ENCODE measurements at places on chromosomes 4 and X.
A peak's percentile ranks its signal among the peaks of the same experiment; 100 is the strongest.

DNA sequence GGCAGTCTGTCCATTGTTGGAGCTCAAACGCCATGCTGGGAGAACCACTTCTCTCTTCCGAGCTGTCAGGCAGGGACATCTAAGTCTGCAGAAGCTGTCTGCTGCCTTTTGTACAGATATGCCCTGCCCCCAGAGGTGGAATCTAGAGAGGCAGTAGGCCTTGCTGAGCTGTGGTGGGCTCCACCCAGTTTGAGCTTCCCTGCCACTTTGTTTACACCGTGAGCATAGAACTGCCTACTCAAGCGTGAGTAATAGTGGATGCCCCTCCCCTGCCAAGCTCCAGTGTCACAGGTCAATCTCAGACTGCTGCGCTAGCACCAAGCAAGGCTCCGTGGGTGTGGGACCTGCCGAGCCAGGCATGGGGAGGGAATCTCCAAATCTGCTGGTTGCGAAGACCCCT lies 145.7 kb downstream of the VSIG4 start:
- DNase-seq: peak; percentile 35

DNA sequence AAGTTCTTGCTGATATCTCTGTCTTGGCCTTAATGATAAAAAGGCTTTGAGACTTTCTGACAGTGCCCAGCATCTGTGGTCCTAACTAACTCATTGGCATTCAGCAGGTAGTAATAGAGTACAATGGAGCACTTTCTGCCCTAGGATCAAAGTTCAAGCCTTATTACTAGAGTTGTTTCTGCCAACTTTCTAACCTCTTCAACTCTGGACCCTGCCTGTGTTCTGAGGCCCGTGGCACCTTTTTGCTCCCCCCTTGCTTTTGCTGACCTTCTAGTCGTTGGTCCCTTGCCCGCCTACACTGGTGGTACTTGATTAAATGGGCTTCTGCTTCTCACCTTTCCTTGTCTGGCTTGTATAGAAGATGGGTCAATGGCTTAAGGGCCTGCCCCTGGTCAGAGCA lies 126.3 kb downstream of the PPARGC1A start:
- DNase-seq: no peak

- DNase-seq: peak; percentile 93
These were observed 97.0 kb upstream of the LNX1 start for GRCh38 chr4:53688186-53688790.

- peak; percentile 41 for DNase-seq
These were observed 99.3 kb downstream of the IRF2 start for GRCh38 chr4:184375027-184375426.

- DNase-seq: no peak
These were observed 155.4 kb downstream of the AFAP1 start for GRCh38 chr4:7784131-7784870.

- no peak for DNase-seq
These were observed 266.7 kb downstream of the INPP4B start for GRCh38 chr4:142579443-142579842.

- DNase-seq: peak; percentile 78
These were observed 22.9 kb downstream of the SHROOM3 start for GRCh38 chr4:76457885-76458284.

GRCh38 chrX:13033193-13033592 lies 11.2 kb downstream of the FAM9C start:
- DNase-seq: no peak

DNA sequence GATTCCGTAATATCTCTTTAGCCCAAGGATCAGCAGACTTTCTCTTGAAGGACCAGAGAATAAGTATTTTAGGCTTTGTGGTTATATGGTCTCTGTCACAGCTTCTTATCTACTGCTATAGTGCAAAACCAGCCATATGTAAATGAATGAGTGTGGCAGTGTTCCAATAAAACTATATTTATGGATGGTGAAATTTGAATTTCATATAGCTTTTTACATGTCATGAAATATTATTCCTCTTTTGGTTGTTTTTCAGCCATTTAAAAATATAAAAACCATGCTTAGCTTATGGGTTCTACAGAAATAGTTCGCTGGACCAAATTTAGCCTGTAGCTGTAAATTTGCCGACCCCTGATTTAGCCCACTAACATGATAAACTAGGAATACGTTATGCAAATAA lies 18.0 kb upstream of the MSMO1 start:
- no peak for DNase-seq

DNA sequence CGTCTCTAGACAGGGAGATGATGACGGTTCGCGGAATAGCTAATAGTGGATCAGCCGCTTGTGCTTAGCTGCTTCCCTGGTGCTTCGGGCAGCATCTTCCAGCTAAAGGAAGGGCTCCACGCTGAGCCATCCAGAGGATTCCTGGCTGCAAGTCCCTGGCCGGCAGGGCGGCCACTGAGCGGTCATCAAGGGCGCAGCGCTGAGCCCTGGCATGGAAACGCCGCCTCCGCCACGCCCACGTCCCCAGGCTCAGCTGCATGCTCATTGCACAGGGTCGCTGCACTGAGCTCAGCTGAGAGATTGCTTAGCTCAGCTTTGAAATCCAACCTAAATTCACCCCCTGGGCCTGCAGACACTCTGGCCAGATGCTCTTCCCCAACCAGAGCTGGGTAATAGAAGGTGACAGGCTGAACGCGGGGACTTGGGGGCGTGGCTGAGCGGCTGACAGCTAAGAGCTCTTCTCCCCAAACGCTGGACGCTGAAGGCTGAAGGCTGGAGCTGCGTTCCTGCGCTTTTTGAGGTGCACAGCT lies 118.2 kb upstream of the KIT start:
- DNase-seq: peak; percentile 25

DNA sequence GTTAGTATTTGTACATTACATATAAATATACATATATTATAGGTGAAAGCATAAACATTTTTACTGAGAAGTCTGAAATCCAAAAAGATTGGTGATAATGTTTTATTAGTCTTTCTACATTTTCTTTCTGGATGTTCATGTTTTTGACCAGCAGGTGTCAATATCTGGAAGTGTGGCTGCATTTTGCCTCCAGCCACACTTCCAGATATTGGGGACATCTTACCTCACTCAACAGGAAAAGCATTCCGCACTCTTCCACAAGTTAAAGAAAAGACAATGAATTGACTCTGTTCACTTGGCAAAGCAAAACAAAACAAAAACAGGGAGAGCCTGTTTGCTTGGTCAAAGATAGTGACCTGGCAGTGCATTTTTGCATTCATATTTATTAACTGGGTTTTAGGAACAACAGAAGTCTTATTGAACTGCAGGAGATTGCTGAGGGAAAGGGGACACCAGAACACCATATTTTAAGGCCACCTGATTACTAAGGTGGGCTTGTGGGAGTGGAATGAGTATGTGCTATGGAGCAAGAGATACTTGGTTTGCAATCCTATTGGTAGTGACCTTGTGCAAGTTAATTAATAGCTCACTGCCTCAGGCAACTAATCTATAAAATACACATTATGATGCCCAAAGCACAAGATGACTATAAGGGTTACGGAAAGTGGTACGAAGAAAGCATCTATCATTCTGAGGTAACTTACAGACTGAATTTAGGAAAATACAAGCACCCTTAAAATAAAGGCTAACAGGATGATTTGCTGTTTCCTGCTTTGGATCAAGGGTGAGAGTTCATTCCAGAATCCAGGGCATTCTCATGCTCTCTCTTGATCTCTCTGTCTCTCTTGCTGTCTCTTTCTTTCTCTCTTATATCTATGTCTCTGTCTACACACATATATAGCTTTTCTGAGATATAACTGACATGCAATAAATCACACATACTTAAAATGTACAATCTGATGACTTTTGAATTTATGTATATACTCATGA lies 389.9 kb upstream of the EMCN start:
- peak; percentile 31 for DNase-seq

- no peak for DNase-seq
These were observed 109.7 kb upstream of the ARX start for GRCh38 chrX:25125483-25125882.

DNA sequence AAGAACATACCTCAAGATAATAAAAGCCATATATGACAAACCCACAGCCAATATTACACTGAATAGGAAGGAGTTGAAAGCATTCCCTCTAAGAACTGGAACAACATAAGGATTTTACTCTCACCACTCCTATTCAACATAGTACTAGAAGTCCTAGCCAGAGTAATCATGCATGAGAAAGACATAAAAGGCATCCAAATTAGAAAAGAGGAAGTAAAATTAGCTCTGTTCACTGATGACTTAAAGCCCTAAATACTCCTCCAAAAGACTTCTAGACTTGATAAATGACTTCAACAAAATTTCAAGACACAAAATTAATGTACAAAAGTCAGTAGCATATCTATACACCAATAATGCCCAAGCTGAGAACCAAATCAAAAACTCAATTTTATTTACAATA lies 235.7 kb downstream of the NKX6-1 start:
- no peak for DNase-seq

DNA sequence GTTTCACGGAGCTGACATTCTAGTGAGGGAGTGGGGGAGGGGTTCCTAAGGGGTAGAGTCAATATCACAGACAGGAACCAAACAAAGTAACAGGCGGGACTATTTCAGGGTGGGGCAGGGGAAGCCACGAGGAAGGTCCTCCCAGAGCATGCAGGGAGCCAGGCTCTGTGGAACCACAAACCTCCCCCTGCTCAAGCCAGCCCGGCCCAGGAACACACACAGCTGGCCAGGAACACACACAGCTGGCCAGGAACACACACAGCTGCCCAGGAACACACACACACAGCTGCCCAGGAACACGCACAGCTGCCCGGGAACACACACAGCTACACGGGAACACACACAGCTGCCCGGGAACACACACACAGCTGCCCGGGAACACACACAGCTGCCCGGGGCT lies 24.8 kb downstream of the EVC2 start:
- no peak for DNase-seq

- no peak for DNase-seq
These were observed 549.3 kb downstream of the ARAP2 start for GRCh38 chr4:35695003-35695402.

- no peak for DNase-seq
These were observed 58.9 kb upstream of the BCOR start for GRCh38 chrX:40156470-40157227.

DNA sequence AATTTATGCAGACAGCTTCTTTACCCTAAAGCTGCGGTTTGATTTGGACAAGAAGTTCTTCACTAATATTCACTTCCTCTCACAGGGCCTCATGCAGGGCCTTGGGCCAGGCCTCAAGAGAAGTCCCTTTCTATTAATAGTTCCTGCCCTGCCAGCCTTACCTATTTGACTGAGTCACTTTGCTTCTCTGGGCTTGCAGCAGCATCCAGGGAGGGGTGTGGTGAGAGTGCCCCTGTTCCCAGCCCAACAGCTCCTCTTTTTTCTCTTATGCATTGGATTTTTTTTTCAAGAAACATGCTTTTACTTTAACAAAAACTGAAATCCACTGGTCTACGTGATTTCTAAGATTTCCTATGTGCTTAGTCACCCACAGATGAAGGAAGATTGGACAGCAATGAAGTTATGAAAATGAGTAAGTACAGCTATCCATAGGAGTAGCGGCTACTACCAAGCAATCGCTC lies 26.7 kb downstream of the FAM156B start:
- DNase-seq: peak; percentile 54

DNA sequence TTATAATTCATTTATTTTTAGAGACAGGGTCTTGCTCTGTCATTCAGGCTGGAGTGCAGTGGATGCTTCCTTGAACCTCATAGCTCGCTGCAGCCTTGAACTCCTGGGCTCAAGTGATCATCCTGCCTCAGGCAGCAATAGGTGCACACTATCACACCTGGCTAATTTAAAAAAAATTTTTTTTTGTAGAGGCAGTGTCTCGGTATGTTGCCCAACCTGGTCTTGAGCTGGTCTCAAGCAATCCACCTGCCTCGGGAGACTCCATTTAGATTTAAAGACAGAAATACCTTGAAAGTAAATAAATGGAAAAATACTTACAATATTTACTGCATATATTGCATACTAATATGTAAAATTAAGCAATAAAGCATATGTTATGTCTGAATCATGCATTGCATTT lies 40.3 kb upstream of the MAB21L2 start:
- DNase-seq: no peak

DNA sequence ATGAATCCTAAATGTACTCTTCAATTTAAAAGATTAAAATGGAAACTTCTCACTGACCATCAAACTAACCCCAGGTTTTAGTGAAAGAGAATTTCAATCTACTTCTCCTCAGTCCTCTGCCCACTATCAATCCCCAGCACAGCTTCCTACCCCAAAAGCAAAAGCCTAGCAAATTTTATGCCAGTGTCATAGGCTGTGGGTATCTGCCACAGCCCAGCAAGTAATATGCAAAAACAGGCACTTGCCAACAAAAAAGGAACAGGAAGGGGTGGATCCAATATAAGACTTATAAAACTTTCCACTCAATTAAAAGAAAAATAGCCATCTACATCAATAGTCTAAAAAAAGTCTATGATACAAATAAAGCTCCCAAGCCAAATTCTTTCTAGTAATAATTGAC lies 22.3 kb downstream of the CAMK2D start:
- no peak for DNase-seq

DNA sequence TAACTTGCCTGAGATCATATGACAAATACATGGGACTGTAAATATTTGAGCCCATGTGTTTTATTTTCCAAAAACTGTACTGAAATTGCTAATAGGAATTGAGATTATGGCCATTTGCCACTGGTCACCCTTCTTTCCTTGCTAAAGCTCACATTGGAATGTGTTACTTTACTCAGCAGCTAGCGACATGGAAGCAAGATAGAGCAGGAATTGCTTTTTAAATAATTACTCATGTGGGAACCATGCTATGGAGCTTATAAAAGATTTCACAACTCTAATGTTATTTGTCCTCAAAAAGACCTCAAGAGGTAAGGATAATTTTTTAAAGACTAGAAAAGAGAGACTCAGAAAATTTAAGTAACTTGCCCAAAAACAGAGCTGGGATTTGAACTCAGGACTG lies 48.8 kb upstream of the AFAP1 start:
- DNase-seq: peak; percentile 53

DNA sequence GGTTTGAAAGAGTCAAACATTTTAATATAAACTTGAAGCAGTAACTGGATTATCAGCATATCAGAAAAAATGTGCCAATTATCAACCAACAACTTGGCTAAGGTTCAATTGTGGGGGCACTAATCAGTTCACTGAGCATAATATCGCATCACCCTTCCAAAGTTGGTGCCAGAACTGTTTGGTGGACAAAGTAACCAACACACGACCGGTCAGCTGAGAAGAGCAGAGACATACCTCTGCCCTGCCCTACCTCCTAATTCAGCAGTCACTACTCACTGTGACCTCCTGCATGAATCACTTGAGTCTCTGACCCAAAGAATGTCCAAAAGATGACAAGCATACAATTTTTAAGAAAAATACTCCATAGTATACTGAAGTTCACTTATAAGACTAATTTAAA lies 53.2 kb downstream of the TSPAN5 start:
- DNase-seq: no peak

DNA sequence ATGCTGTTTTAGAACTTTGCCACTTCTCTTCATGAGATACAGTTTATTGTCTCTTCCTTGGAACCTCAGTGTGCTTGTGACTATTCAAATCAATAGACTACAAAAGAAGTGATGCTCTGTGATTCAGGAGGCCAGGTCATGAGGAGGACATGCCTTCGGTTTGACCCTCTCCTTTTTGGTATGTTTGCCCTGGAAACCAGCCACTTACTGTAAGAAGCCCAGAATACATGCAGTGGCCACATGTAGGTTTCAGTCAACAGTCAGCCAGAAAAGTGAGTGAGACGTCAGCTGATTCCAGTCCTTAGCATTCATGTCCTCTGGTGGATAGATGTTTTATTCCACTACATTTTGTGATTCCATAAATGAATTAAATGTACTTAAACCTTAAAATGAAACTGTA lies 328.7 kb downstream of the PCDH18 start:
- no peak for DNase-seq

- DNase-seq: no peak
These were observed 201.3 kb downstream of the NSUN7 start for GRCh38 chr4:40951026-40951425.

GRCh38 chr4:136741468-136741867 lies 790.8 kb downstream of the PCDH18 start:
- peak; percentile 29 for DNase-seq
